Left hindlimb (tissue), 1 donor: ENCODE measurements at places on chromosomes 2 and 18.

DNA sequence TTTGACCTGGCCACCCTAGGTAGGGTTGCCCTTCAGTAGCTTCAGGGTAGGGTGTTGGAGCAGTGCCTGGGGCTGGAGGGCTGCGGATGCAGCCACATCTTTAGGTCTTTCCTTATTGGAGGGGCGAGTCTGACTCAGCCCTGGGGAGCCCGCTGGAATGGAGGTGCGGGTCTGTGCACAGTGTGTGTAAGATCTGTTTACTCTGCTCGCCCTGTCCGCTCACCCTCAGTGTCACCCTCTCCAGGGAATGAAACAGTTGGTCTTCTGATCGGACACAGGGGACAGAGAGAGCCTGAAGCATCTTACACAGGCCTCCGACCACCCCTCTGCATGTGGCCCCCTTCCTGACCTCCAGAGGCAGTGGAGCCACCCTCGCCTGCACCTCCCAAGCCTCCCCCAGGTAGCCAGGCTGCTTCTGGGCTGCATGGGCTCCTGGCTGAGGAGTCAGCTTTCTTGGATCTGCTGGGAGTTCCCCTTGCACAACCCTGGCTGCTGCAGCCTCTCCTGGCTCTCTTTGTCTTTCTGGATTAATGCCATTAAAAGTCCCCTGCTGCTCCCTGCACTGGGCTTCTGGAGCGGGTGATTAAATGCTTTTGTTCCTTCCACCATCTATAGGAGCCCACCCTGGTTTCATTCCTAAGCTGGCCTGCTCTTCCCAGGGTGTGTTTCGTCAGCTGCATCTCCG is 82.6 kb downstream of the ASB1 start:
- no peak for DNase-seq

DNA sequence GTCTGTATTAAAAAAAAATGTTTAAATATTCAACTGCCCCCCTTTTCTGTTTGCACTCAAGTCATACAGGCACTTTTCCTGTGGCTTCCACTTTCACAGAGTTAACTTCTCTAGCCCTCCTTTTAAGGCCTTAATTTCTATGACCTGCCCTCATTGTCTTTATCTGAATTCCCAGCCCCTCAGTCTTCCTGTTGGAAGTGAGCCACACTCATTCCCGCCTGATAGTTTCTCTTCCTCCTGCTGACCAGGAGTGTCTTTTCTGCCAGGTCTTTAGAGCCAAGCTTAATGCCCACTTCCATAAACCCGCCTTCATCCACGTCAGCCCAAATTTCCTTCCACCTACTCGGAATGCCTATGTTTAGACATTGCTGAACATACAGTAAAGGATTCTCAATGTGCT is 10.5 kb downstream of the COPS8 start:
- no peak for DNase-seq

DNA sequence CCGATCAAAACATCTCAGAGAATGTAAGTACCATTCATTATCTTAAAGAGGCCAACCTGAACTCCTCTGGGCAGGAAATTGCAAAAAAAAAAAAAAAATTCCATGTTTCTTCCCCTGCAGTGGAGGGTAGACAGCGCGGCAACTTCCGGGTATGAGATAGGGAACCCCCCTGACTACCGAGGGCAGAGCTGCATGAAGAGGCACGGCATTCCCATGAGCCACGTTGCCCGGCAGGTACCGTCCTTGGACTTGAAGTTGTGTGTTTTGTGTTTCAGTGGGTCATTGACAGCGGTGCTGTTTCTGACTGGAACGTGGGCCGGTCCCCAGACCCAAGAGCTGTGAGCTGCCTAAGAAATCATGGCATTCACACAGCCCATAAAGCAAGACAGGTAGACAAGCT is 7.2 kb downstream of the ACP1 start:
- DNase-seq = no peak

GRCh38 chr2:231117148-231117547 is 7.7 kb downstream of the HTR2B start:
- no peak for DNase-seq

DNA sequence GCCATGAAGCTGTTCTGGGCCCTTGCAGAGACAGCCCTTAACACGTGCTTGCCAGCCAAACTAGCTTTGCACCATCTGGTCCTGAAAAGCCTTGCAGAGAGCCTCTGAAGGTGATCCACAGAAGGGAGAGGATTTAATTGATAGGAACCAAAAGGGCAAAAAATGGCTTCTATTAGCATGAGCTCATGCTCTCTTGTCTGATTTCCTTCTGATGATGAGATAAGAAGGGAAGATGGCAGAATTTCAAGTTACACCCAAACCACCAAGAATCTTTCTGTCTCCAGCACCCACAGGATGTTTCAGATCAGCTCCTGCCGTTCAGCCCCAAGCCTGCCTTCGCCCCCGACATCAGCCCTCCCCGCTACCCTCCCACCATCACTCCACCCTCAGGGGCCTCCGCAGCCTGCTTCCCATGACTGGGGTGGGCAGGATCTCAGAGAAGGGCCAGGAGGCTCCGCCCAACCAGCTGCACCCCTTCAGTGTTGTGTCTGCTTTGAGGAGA is 23.4 kb upstream of the GLI2 start:
- DNase-seq = no peak

DNA sequence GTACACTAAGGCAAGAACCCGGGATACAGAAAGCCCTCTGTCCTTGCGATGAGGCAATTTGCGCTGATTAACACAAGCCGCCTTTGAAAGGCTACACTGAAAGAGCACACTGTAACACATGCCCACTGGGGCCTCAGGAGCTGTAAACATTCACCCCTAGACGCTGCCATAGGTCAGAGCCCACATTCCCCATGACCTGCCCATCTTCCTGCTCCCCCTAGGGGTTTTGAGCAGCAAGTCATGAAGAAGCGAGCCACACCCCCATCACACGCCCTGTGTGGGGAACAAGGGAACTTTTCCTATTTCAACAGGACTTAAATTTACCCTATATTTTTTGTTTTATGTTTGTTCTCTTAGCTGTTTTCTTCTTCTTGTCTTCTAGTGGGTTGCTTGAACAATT is 47.8 kb upstream of the SLC4A10 start:
- DNase-seq = no peak

- DNase-seq = no peak
Measured at GRCh38 chr2:162537651-162538050, 193.7 kb downstream of the GCA start.

- DNase-seq = no peak
Measured at GRCh38 chr2:120331903-120332302, 14.0 kb upstream of the INHBB start.

DNA sequence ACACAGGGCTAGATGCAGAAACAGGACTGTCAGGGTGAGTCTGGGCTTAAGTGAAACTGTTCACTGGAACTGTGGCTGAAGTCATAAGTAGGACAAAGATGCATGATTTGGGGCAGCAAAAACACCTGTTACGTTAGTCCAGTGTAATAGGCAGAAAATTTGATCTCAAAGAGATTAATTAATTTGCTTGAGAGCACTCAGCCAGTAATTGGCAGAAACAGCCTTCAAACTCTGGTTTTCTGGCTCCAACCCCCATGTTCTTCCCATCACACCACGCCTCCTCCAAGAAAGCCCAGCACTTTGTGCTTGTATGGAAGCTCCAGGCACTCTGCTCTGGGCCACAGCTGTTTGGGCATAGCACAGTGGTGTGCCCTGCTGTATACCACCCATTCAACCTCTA is 54.0 kb downstream of the CNTNAP5 start:
- DNase-seq = no peak

- no peak for DNase-seq
Measured at GRCh38 chr2:182377467-182377866, 49.4 kb downstream of the PDE1A start.

DNA sequence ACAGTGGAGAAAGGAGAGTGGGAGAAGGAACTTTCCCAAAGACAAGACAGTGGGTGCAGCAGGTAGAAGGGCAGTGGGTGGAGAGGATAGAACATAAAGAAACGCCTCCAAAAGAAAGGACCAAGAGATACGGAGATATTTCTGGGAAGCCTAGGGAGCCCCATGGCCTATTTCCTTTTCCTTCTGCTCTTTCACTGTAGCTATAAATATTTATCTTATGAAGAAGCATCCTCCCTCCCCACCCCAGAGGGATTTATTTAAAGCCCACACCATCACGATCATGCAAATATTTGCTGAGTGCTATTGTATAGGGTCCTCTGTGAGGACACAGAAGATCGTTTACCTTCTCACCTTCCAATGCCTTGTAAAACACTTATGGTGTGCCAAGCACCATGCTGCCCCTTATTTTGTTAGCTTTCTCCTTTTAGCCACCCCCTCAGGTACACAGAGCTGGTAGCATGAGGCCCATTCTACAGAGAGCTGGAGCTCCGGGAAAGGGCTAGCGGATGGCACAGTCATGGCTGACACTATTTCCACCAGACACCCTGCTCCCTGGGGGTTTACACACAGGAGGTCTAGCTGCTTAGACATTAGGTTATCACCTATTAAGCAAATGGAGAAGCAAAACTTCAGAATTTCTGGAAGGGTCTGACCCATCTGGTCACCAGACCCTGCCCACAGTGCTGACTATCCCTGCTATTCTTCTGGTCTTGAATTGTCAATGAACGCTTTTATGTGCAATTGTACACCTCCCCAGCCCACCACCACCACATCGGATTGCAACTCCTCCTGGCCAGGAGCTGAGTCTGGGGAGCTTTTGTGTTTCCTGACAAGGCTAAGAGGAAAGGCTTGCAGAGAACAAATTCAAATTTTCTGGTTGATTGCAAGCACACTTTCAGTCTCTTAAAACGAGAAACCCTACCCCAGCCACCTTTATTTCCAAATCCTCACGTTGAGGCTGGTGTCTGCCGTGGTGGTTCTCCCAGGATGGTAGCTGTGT is 91.8 kb upstream of the KLF7 start:
- DNase-seq = no peak

DNA sequence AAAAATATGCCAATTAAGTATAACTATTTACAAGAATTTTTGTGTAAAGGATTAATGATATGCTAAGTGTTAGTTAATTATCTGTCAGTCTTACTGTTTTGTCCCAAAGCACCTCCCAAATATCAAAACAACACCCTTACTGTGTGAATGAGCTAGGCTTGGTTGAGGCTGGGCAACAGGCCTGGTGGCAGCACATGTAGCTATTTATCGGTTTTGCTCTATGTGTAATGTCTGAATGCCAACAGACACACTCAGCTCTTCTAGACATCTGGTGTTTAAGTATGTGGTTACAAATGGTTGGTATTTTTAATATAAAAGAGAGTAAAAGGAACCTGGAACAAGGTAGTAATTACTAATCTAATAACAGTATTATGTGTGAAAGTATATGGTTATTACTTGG is 175.3 kb downstream of the RAB3GAP1 start:
- DNase-seq = no peak

- no peak for DNase-seq
Measured at GRCh38 chr2:85231952-85232351, 95.8 kb downstream of the TGOLN2 start.

DNA sequence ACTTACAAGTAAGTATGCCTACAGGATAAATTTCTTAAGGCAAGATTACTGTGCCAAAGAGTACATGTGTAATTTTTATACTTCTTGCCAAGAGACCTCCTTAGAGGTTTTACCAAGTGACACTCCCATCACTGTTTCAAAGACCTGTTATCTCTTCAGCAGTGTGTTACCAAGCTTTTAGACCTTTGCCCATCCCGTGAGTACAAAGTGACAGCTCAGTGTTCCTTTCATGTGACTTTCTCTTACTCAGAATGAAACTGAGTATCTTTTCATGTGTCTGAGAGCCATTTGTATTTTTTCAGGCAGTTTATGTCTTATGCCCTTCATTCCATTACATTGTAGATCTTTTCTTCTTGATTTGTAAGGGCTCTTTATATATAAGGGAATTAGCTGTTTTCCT is 287.5 kb upstream of the SALL3 start:
- DNase-seq = no peak

- no peak for DNase-seq
Measured at GRCh38 chr2:86274265-86274917, 63.0 kb downstream of the REEP1 start.

GRCh38 chr2:121398853-121399252 is 113.9 kb upstream of the TFCP2L1 start:
- no peak for DNase-seq

DNA sequence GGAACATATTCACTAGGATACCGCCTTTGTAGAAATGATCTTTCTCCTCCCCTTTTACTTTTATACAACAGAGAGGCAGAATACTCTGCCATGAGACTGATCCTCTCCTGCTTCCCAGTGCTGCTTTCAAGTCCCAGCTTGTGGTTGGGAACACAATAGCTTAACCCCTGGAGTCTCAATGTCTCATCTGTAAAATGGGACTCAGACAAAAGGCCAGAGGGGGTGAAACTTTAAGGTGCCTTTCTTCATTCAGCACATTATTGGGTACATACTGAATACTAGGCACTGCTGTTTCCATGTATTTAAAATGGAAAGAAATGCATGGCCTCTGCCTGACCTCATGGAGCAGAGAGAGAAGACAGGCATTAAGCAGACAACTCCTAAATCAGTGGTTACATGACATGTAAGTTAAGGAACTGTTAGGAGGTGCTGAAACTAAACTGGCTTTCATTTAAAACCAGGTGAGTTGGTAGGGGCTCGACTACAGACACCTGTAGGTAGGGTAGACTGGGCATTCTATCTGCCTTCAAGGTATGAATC is 53.8 kb downstream of the MAP4K4 start:
- DNase-seq = no peak

GRCh38 chr2:188519136-188519535 is 227.5 kb downstream of the GULP1 start:
- no peak for DNase-seq

- no peak for DNase-seq
Measured at GRCh38 chr18:66156946-66157687, 406.3 kb downstream of the CDH7 start.

DNA sequence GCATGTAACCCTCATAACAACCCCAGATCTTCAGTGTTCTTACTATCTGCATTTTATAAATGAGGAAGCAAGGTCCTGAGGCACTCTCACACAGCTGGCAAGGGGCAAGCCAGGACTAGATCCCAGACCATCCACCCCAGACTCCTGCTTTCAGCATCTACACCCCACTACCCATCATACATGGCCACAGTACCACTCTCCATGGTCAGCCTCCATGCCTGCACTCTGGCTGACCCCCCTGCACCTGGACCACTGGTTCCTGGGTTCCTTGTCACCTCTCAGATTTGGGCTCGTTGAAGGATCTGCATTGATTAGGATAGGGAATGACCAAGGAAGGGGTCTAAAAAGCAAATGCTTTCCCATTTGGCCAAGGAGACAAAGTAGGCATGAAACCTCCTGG is 36.0 kb upstream of the TEX51 start:
- no peak for DNase-seq

GRCh38 chr2:65292461-65293011 is 64.9 kb downstream of the ACTR2 start:
- DNase-seq = peak; percentile 82

- DNase-seq = no peak
Measured at GRCh38 chr18:53421869-53422268, 802.6 kb downstream of the MBD2 start.

DNA sequence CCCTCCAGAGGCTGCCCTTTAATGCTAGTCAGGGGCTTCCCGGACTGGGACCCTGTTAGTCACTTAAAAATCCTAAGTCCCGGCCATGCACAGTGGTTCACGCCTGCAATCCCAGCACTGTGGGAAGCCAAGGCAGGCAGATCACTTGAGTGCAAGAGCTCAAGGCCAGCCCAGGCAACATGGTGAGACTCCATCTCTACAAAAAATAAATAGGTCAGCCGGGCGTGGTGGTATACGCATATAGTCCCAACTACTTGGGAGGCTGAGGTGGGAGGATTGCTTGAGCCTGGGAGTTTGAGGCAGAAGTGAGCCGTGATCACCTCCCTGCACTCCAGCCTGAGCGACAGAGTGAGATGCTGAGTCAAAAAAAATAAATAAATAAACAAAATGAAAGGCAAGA is 17.2 kb upstream of the KCNG2 start:
- DNase-seq = no peak
